ENCODE measurements at places on chromosomes 1 and 21. TPM values are rescaled to one million over a fixed set of nuclear protein-coding genes. Genes with fewer than 3 reads are reported as not detected.

- no peaks in the 10 kb centered on the region for H3K4me1 ChIP-seq
- no peak overlapping the region for H3K27ac ChIP-seq
- no peaks in the 10 kb centered on the region for H3K36me3 ChIP-seq
- no peaks in the 10 kb centered on the region for H3K27me3 ChIP-seq
- no peak overlapping the region for H3K4me3 ChIP-seq
- DNase-seq: no peak
Observed at GRCh38 chr1:25369241-25369640, 31.1 kb downstream of the TMEM50A start.

- H3K27ac ChIP-seq: no peak overlapping the region
- H3K27me3 ChIP-seq: peaks cover 3% of the 10 kb centered on the region
- H3K4me3 ChIP-seq: no peak overlapping the region
- DNase-seq: no peak
Observed at GRCh38 chr1:94643819-94644218, 102.3 kb upstream of the F3 start.

RPTN gene
- total RNA-seq: not detected

DNA sequence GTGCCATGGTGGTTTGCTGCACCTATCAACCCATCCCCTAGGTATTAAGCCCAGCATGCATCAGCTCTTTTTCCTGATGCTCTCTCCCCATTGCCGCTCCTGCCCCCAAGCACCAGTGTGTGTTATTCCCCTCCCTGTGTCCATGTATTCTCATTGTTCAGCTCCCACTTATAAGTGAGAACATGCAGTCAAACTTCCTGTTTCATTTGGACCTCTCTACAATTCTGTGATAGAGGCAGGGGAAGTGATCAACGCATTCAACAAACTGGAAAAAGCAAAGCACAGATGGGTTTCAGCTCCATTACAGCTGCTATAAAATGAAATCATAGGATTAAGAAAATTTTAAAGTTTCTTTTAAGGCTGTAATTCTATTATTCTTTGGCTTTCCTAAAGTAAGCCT lies 23.3 kb upstream of the CD55 start:
- no peak for DNase-seq
- H3K4me1 ChIP-seq: peaks cover 25% of the 10 kb centered on the region
- H3K27ac ChIP-seq: peak overlapping the region; percentile 85

GRCh38 chr1:32775640-32776337 lies 41.4 kb downstream of the YARS1 start:
- no peak overlapping the region for H3K4me3 ChIP-seq
- H3K27ac ChIP-seq: no peak overlapping the region
- H3K4me1 ChIP-seq: no peaks in the 10 kb centered on the region
- H3K27me3 ChIP-seq: no peaks in the 10 kb centered on the region

DNA sequence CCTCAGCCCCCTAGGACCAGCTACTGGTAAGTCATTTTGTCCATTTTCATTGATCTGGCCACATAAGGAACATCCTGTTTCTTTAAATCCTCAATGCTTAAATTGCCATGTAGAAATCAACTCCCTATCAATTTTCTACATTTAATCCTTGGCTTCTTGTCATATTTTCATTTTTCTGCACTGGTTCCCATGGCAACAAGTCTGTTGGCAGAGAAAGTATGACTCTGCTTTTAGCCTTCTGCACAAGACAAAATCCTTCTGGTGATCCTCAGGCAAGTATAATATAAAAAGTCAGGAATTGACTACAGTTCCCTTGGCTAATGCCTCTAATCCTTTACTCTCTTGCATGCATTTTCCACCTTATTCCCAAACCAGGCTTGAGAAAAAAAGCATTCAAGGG lies 65.0 kb downstream of the LRRC40 start:
- H3K4me1 ChIP-seq: no peaks in the 10 kb centered on the region
- H3K36me3 ChIP-seq: peaks cover 2% of the 10 kb centered on the region
- DNase-seq: no peak
- H3K4me3 ChIP-seq: no peak overlapping the region
- H3K27me3 ChIP-seq: no peaks in the 10 kb centered on the region

TNN gene
- total RNA-seq: not detected

DNA sequence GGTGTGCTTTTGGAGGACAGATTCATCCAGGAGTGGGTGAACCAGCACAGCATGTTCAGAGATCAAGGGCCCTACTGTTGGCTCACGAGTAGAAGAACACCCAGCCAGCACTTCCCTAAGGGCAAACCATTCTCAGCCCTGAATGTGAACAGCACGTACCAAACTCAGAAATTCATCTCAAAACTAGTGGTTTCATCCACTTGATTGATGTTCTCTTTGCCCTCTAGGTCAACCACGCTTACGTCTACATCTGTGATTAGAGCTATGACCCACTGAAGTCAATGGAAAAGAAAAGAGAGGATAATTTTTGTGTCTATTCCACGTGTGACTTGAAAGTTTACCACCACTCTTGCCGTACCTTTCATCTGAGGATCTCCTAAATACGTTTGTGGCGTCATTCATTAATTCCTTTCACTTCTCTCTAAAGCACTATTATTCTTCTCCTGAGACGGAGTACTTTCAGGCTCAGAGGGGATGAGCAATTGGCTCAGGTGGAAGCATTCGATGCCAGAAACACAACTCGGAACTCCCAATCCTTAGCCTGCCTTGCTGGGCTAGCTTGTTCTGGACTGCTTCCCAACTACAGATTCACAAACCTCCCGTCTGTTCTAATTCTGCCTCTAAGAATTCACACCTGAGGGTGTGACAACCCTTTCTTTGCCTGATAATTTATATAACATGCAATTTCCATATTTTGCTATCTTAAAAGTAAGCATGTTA lies 57.3 kb upstream of the HIVEP3 start:
- DNase-seq: no peak
- no peaks in the 10 kb centered on the region for H3K4me1 ChIP-seq
- H3K27ac ChIP-seq: no peak overlapping the region

DNA sequence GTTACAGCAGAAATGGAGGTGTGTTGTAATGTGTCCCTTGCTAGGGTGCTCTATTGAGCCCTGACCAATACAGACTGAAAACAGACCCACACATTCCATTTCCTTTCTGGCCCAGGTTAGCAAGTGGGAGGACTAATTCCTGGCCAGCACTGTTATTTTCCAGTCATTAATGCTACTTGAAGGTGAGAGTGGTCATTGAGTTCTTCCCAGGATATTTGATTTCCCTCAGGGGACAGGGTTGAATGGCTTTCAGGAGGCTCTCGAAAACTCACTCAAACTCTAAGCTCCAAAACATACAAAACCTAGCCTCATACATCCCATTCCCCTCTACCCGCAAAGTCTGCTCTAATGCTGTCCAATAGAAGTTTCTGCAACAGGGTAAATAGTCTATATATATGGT lies 6.2 kb downstream of the LRRC52 start:
- no peaks in the 10 kb centered on the region for H3K4me1 ChIP-seq
- H3K4me3 ChIP-seq: no peak overlapping the region
- H3K36me3 ChIP-seq: no peaks in the 10 kb centered on the region
- peaks cover 27% of the 10 kb centered on the region for H3K27me3 ChIP-seq
- no peak for DNase-seq
- no peak overlapping the region for H3K27ac ChIP-seq

HSPG2 gene
- total RNA-seq: 1.7 TPM

DNAJC28 gene
- total RNA-seq: 0.53 TPM

DNA sequence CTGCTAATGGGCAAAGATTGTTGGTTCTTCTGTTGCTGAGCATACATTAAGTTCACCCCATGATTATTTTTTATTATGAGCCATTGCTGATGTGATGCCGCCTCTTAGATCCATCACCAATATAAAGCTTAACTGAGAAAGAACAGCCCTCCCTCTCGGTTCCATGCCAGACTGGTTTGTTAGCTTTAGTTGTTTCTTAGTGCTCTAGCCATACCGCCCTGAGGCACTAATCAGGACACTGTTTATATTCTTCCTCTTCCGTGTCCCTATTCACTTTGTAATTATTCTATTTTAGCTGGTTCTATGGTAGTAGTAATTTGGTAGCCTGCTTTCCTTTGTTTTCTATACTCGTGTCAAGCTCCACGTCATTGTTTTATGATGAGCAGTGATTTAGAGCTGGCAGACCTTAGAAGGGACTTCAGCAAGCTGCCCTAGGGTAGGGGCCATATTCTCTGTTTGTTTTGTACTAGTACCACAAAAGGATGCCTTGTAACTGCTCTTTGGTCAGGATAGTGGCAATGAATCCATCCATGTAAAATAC lies 27.3 kb upstream of the PDPN start:
- no peaks in the 10 kb centered on the region for H3K36me3 ChIP-seq
- no peak overlapping the region for H3K4me3 ChIP-seq
- H3K27ac ChIP-seq: no peak overlapping the region
- H3K4me1 ChIP-seq: no peaks in the 10 kb centered on the region

DNA sequence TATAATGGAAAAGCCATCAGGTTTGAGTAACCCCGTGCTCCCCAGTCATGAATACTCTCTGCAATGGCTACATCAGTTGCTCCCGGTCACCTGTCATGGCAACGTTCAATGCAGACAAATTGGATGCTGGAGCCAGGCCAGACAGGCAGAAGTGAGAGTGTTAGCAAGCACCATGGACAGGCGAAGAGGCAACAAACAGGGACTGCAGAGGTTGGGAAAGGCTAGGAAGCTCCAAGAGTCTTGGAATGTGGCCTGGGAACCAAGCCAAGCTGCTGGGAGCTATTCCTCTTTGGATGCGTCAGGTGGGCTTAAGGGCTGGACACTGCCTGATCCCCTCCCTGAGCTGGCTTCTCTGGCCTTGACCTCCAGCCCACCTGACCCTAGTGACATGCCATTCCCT lies 102.9 kb downstream of the ACTL8 start:
- DNase-seq: no peak
- H3K27me3 ChIP-seq: peaks cover 7% of the 10 kb centered on the region
- no peak overlapping the region for H3K4me3 ChIP-seq

- no peak for DNase-seq
- no peaks in the 10 kb centered on the region for H3K36me3 ChIP-seq
- no peak overlapping the region for H3K4me3 ChIP-seq
- no peak overlapping the region for H3K27ac ChIP-seq
Observed at GRCh38 chr1:55826381-55827080, 611.4 kb upstream of the USP24 start.

DNA sequence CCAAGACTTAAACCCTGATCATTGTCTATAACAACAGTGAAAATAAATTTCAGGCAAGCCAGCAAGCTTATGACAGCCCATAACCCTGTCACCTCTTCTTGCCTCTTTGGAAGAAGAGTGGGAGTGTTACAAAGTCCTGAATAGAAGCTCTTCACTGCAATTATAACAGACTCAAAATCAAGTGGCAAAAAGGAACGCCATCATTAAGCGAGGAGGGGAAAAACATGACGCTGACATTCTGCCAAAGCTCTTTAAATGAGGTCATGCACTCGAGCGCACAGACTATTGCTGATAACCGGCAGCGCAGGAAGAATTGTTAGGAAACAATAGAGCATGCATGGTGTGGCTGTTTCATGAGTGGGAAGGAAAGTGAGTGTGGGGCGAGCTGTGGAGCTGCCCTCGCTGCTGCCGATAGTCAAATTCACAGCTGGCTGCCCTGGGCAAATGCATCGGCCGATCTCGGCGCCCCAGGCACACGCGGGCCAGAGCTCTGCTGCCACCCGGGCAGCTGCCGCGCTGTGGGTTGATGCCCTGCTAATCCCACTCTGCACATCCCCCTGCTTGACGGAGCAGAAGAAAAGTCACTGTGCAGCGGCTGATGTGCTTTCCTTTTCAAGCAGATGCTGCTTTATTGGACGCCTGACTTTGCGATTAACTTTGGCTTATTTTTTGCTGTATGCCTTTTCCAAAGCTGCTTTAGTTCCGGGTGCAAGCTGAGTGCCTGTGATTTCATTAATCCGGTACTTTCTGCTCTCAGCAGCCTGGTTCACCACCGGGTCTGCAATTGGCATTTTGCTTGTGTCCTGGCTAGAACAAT lies 102.4 kb upstream of the ST6GALNAC5 start:
- DNase-seq: no peak
- no peaks in the 10 kb centered on the region for H3K36me3 ChIP-seq
- no peak overlapping the region for H3K27ac ChIP-seq
- H3K4me1 ChIP-seq: no peaks in the 10 kb centered on the region
- no peaks in the 10 kb centered on the region for H3K27me3 ChIP-seq

DNA sequence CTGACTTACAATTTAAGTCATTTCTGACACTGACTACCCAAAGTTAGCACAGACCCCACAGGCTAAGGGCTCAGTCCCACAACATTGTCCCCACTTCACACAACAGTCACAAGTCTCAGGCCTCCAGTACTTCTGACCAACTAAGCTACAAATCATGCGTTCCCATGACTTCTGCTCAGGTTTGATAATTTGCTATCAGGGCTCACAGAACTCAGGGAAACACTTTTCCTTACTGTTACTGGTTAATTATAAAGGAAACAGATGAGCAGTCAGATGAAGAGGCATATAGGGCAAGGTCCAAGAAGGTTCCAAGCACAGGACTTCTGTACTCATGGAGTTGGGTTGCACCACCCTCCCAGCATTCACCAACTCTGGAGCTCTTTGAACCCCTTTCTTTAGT lies 151.2 kb upstream of the TNR start:
- no peak overlapping the region for H3K4me3 ChIP-seq
- H3K27me3 ChIP-seq: no peaks in the 10 kb centered on the region
- no peak for DNase-seq

GRCh38 chr1:160047111-160047991 lies 15.6 kb upstream of the PIGM start:
- H3K4me1 ChIP-seq: peaks cover 12% of the 10 kb centered on the region
- H3K27me3 ChIP-seq: peaks cover 29% of the 10 kb centered on the region
- DNase-seq: no peak

DNA sequence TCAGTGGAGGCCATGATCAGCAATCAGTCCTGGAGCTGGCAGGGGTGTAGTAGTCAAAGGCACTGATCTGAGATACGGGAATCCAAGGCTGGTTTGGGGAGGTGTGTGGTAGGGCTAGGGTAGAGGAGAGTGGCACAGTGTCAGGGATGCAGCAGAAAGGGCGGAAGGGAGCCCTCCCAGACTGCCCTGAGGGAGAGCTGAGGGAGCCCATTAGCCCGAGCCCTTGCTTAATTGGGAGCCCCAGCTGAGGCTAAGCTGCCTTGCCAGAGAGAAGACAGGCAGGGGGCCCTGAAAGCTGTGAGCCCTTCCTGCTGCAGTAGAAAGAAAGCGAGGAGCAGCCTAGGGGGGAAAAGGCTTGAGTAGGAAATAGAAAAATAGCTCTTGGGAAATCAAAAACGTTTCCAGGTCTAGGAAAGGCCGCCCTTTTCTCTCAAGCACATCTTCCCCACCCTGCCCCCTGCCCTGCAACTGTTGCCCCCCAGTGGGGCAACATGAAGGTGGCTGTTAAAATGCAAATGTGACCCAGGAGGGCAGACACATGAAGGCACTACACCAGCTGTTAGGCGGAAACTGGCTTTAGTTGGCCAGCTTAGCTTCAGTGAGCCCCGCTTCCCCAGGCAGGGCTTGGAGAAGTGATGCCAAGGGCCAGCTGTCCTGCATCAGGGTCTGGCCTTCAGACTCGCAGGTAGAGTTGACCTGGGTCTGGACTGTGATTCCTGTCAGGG lies 106.2 kb downstream of the UCK2 start:
- peaks cover 14% of the 10 kb centered on the region for H3K27me3 ChIP-seq
- DNase-seq: no peak
- H3K4me1 ChIP-seq: no peaks in the 10 kb centered on the region
- H3K4me3 ChIP-seq: no peak overlapping the region

ELF3 gene
- total RNA-seq: 4.8 TPM

GRCh38 chr1:36737038-36737555 lies 254.4 kb upstream of the CSF3R start:
- H3K4me1 ChIP-seq: no peaks in the 10 kb centered on the region
- H3K27ac ChIP-seq: no peak overlapping the region
- H3K4me3 ChIP-seq: no peak overlapping the region
- DNase-seq: no peak
- no peaks in the 10 kb centered on the region for H3K36me3 ChIP-seq

- no peak for DNase-seq
- H3K36me3 ChIP-seq: no peaks in the 10 kb centered on the region
- H3K27me3 ChIP-seq: no peaks in the 10 kb centered on the region
- H3K4me1 ChIP-seq: peaks cover 25% of the 10 kb centered on the region
Observed at GRCh38 chr1:245671966-245672767, 517.4 kb downstream of the KIF26B start.

GPR52 gene
- 7.7 TPM for total RNA-seq

All from activated B cell treated with CpG ODN at 0.5 μM for 24 hours (primary cell).